ENCODE measurements at places on chromosomes 11 and 22.

DNA sequence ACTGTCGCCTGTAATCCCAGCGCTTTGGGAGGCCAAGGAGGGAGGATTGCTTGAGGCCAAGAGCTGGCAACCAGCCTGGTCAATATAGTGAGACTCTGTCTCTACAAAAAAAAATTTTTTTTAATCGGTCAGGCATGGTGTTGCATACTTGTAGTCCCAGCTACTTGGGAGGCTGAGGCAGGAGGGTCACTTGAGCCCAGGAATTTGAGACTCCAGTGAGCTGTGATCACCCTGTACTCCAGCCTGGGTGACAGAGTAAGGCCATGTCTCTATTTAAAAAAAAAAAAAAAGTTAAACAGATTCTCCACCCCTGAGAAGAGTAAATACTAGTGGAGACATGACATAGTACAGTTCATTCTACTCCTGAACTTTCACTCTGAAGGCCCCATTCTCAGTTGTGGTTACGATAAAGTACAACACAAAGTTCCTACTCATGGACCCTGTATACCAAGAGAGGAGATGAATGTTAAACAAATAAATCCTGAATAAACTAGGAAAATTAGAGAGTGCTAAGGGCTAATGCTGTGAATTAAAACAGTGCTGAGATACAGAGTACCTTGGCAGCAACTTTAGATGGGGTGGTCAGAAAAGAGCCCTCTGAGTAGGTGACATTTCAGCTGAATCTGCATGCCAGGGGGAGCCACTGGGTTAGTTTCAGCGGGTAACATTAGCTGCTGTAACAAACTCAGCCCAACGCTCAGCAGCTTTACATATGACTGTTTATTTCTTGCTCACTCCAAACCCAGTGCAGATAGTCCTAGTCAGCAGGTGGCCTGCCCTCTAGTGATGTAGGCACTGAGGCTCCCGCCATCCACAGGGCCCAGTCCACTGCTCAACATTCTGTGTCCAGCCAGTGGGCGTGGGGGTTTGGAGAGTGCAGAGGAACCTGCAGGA is 75.1 kb downstream of the DBX1 start:
- DNase-seq, result no peak

GRCh38 chr11:12087075-12088004 is 23.1 kb upstream of the MICAL2 start:
- DNase-seq, result no peak

DNA sequence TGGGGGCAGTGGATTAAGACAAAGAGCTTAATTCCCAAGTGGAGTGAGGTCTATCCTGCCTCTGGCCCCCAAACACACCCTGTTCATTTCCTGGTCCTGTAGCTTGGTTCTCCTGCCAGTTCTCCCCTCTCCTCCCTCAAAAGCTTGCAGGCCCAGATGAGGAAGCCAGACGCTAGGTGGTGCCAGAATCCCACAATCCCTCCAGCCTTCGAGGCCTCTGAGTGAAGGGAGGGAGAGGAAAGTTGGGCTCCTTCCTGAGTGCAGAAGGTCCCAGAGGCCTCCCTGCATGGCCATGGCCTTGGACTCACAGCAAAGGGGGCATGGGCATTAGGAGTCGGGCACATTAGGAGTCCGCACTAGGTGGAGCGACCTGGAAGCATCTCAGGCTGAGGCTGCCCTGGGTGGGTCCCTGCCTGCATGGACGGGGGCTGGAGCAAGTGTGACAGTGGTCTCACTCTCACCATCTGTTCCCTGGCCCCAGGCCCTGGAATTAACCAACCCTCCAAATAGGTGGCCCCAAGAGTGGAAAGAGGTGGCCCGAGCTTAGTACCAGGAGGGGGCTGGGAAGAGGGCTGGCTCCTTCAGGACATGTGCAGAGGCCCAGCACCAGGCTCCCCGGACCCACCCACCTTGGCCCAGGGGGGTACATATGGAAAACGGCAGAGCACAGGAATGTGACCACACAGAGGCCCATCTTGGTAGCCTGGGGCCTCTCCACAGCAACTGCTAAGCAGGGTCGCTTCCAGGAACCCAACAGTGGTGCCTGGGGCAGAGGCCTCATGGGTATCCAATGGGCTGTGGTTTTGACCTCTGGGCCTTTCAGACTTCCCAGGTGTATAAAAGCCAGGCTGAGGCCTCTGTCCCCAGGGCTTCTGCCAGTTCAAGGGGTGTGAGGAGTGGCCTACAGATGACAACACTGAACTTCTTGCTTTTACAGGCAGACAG is 5.2 kb downstream of the FXYD2 start:
- DNase-seq, result no peak

DNA sequence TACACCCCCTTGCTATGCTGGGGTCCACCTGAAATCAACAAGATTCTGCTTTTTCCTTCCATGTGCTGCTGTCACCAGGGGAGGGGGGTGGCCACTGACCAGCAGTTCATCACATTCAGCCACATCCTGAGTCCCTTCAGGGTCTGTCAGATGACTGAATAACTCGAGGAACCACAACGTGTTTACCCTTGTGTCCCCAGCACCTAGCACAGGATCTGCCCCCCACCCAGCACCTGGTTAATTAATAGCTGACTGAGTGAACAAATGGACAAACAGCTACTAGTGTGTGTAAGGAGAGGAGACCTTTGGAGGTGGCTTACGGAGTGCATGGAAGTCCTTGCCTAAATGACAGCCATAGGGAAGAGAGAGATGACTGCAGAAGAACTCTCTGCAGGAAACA is 119.5 kb upstream of the NCAM1 start:
- DNase-seq, result no peak

DNA sequence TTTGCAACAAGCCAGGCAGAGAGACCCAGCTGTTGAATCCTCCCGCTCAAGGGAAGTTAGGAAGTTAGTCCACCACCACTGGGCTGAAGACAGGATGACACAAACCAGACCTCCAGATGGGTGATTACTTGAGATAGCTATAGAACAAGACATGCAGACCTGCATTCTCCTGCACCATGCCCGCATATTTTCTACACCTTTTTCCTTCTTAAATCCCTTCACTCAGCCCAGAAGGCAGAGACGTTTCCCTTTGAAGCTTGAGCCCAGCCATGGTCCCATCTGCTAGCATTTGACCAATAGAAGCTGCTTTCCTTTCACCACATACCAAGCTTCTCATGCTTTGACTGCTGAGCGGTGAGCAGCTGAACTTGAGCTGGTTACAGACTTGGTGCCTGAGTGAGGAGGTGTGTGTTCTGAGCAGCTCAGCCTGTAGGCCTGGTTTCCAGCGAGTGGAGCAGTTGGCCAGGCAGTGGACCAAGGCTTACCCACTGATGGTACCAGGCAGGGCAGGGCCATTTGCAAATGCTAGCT is 29.2 kb upstream of the CBX6 start:
- no peak for DNase-seq

GRCh38 chr11:71946144-71946571 is 17.3 kb downstream of the RNF121 start:
- DNase-seq, result no peak

GRCh38 chr22:39408807-39409206 is 9.2 kb downstream of the TAB1 start:
- no peak for DNase-seq

DNA sequence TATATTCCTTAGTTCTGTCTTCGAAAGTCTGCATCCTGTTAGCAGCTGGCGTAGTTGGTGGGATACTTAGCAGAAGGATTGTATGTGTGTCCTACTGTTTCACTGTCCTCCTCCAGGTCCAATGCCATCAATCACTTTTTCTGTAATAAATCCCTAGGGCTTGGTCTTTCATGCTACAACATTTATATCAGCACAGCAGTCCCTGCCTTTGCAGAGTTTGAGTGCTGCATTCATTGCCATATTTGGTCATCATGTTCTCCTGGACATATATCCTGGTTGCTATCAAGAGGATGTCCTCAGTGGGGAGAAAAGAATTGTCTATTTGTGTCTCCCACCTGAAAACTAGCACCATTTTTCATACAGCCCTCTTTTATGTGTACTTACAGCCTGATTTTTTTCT is 67.0 kb downstream of the OR5AK2 start:
- no peak for DNase-seq

DNA sequence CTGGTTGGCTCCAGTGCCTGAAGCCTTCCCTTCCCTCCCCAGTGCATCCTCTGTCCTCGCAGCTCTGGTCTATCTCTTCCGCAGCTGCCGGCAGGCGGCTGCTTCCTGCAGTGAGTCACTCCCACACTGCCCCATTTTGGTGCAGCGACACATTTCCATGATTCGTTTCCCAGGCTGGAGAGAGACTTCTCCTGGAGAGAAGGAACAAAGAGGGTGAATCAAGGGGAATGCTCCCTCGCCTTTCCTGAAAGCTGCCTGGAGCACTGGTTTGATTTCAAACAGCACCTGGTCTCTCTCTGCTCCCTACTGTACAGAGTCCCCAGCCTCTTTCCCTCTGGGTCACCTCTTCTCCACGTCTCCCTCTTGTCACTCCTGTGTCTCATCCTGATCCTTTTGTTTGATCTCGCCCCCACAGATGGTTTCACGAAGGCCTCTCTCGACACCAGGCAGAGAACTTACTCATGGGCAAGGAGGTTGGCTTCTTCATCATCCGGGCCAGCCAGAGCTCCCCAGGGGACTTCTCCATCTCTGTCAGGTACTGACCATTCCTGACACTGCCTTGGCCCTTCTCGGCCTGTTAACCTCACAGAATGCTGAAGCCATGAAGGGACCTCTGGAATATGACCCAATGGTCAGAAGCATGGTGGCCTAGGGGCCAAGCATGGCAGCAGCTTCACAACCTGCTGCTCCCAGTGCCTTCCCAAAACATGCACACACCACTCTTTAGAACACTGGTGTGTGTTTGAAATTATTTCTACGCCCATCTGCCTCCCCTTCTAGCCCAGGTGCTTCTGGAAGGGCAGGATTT is at the start of gene TMA7B:
Gene TMA7B (plus strand): TSS at position 758 of the 808 bp plus-strand sequence. CDS start 3,978 bp downstream, outside the sequence.
- no peak for DNase-seq

- DNase-seq, result no peak
These were observed 74.6 kb downstream of the RAB30 start for GRCh38 chr11:82996966-82997606.

- no peak for DNase-seq
These were observed 3.8 kb upstream of the OR10D3 start for GRCh38 chr11:124179310-124179709.

- no peak for DNase-seq
These were observed 114.6 kb upstream of the THY1 start for GRCh38 chr11:119537306-119538253.

DNA sequence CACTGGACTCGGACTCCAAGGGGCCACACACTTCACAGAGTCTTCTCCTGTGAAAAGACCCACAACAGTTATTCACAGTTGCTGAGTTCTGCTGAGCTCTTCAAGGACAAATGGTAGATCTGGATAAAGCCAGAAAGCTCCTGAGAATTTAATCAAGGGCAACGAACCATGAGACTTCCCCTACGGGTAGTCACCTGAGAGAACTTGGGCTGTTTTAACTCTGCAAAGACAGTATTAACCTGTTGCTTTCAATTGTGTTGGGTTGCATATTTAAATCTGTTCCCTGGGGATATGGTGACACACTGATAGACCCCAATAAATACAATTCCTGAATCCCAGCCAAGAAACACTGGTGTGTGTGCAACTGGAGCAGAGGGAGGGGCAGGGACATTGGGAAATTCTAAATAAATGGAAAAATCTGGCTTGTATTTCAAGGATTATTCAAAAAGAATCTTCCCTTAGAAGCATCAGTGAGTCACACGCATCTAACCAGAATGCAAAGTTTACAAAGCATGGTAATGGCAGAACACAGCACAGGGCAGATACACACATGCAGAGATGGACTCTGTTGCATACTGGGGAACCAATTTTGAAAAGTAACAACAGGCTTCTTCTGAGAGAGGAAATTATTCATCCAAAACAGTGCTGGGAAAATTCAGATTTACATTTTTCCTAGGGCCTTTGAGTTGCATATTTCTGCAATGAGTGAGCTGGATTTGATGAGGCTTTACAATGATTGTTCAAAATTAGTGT is 4.0 kb downstream of the KCNJ1 start:
- no peak for DNase-seq

GRCh38 chr11:45724153-45724552 is 58.7 kb upstream of the CHST1 start:
- DNase-seq, result no peak

GRCh38 chr11:88384004-88384668 is 46.6 kb upstream of the CTSC start:
- no peak for DNase-seq

GRCh38 chr11:6357222-6357621 is 33.1 kb upstream of the SMPD1 start:
- peak; percentile 9 for DNase-seq

DNA sequence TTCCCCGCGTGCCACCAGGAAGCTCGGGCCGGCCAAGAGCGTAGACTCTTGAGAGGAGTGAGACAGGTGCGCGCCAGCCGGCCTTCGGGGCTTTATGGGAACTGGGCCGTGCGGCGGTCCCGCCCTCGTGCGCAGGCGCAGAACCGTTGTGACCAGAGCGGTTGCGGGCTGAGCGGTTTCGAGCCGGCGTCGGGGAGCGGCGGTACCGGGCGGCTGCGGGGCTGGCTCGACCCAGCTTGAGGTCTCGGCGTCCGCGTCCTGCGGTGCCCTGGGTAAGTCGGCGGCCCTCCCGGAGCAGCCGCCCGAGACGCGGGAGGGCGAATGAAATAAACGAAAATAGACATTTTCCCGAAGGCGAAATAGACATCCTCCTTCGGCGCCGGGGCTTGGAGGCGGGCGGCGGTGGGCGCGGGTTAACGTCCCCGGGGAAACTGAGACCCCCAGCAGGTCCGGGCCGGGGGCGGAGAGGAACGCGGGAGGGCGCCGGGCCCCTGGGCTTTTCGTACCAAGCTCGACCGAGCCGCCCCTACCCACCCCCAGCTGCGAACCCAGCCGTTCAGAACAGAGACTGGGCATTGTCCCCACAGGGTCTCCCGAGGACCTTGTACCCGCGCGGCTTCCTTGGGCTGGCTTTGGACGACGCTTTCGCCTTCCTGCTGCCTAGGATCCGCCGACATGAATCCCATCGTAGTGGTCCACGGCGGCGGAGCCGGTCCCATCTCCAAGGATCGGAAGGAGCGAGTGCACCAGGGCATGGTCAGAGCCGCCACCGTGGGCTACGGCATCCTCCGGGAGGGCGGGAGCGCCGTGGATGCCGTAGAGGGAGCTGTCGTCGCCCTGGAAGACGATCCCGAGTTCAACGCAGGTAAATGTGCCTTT is at the start of gene ASRGL1:
Gene ASRGL1 (plus strand): TSS at position 146 of the 879 bp plus-strand sequence. CDS start 530 bp downstream, at position 676.
- DNase-seq, result peak; percentile 71

DNA sequence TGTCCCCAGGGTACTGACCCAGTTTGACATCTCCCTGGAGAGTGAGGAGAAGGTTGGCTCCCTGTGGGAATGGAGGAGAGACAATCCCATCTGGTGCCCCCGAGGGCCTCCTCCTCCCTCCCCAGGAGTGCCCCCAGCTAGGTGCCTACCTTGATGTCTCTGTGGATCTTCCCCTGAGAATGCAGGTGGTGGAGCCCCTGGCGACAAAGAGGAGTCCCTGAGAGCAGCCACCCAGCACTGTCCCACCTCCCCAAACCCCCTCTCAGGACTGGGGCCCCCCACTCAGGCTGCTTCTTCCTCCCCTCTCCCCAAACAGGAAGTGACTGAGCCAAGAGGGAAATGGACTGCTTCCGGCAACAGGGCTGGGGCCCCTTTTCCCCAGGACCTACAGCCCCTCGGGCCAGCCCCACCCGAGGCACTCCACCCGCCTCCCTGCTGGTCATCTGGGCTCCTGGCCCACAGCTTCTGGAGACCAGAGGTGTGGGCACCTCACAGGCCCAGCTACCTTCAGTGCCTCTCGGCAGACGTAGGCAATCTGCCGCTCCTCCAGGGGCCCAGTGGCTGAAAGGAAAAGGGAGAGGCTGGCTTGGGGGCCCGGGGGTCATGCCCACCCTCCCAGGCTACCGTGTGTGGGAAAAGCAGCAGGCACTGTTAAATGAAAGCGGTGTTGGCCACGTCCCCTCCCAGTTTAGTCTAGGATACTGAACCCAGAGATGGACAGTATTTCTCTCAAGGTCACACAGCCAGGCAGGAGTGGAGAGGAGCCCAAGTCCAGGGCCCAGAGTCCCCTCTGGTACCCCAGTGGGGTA is 1.2 kb downstream of the MAP4K2 start:
- no peak for DNase-seq
